Caudate nucleus (tissue), 63 donors: ENCODE measurements at places on chromosomes 7 and 10.

GRCh38 chr7:116188-116981 is 76.0 kb upstream of the FAM20C start:
- DNase-seq: no peak

- no peak for DNase-seq
Measured at GRCh38 chr10:34475274-34475646, 339.8 kb downstream of the PARD3 start.

DNA sequence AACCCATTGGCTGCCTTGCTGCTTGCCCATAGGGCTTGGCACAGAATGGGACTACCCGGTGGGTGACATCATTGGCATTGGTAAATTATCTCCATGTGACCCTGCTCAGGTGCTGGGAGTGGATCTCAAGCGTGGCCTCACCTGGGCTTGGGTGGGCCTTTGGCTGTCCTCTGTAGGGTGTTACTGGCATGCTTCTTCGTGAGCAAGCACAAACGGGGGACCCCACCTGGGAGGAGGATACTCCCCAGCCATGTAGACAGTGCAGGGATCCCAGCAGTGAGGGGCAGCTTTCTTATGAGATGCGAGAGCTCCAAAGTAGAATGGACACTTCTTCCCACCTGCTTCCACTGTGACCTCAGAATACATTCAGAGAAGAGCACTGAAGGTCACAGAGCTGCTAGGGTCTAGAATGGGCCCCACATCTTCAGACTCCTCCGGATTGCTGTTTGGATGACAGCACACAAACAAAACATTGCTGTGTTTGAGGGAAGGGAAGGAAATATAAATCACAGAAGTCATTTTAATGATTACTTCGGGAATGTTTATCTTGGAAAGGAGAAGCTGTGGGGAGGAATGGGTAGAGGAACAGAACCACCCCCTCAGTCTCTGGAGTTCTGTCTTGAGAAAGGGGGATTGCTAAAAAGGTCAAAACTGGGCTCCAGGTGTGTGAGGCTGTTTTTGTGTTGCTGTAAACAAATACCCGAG is 75.9 kb downstream of the SH2D4B start:
- DNase-seq: no peak

DNA sequence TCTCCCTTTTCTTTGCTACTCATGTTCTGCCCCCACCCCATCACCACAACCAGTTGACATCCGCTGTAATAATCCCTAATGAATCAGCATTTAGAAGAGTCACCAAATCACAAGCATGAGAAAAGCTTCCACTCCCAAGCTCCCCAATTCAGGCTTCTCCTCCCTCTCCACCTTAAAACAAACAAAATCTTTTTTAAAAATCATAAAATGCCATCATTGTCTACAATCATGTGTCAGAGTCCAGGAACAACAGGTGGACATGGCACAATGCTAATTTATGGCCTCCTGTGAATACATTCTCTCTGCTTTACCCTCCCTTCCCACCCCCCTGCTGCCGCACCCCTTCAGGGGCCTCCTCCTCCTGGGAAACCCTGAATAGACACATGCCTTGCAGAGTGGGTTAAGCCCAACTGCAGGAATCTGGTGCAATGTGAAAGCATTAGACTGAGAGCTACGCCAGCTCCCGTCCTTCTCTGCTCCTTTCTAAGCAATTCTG is 3.7 kb downstream of the LRRC4 start:
- no peak for DNase-seq
